ENCODE measurements at places on chromosomes 5 and 9. TPM values are rescaled to one million over a fixed set of nuclear protein-coding genes. Genes with fewer than 3 reads are reported as not detected.

GRCh38 chr9:21591221-21592062 is 109.3 kb upstream of the IFNE start:
- DNase-seq: peak; percentile 99

CCL21 gene
- total RNA-seq: not detected

DNA sequence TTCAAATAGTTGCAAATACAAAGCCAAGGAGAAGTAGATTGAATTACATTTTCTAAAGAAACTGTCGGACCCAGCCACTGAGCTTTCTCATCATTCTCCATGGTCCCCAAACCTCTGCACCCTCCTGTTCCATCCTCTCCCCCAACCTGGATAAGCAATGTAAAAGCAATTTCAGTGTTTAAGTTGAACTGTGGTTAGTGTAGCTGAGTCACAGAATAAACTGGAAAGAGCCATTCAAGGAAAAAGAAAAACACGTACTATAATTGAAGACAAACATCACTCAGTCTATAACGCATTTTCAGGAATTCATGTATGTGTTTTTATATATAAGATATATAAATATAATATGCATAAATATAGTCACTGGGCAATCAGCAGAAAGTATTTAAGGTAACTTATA is 54.1 kb upstream of the TMEM161B start:
- DNase-seq: no peak

BTNL9 gene
- total RNA-seq: not detected

DNA sequence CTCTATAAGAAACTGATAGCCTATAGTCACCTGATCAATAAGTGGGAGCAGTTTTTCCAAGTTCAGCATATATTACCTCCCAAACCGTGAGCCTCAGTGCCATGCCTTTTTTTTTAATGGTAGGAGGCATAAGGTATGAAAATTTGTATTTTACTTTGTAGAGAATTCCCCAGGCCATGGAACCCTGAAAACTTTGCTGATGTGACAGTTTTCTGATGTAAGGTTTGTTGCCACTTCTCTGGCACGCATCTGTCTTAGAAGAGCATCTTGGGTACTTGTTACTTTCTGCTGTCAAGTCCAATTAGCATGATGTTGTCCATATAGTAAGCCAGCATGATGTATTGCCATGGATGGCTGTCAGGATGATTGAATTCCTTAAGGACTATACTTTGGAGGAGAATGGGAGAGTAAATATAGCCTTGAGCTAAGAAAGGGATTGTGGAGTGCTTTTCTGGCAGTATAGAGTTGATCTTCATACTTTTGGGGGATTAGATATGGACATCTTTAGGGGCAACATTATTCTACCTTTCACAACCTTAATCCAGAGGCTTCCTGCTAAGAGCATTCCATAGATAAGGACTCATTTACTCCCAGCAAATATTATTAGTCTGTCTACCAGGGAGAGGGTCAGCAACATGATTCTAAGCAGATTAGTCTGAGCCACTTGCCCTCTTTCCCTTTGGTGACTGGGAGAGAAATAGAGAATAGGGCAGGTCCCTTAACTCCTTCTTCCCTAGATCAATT is 389.6 kb downstream of the YTHDC2 start:
- no peak for DNase-seq

DNA sequence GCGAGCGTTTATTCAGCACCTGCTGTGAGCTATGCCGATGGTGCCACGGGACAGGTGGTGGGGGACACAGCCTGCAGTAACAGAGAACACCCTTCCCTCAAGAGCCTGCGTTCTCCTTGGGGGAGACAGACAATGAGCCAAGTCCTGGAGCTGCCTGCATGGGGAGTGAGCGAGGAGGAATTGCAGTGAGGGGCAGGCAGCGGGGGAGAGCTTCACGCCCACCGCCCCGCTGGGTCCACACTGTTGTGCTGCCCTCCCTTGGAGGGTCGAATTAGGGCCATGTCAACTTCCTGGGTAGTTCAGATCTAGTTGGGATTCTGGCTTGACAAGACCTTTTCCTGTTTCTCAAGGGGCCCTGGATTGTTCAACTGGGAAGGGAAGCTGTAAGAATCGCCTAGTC is 55.5 kb upstream of the N4BP3 start:
- DNase-seq: no peak

DNA sequence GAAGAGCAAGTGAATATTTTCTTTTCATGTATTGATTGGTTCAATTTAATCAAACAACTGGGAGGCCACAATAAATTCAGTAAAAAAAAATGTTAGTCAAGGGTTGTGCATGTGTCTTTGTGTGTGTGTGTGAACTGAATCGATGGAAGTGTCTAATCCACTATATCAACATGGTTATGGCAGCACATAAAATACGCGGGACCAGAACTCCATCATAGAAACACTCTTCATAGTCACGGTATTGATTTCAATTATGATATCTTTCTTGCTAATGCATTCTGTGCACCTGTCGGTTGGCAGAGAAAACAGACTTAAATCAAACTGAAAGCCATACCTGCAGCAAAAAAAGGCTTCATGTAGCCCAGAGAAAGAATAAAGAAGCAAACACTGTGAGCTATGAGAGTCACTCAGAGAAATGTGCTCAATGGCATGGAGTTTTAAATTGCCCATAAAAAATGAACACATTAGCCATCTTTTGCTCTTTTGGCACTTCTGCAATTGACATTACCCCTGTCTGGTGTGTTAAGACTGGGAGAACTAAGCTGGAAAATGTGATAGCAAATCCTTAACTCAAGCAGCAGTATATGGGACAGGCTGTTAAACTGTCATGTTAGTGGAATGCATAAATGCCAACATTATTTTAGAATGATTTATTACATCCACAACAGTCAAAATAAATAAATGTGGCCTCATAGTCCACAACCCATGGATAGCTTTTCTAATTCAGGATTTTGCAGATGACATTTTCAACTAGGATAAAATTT is 642.4 kb upstream of the C9orf72 start:
- no peak for DNase-seq

CCNO gene
- 3.3 TPM for total RNA-seq

GPR151 gene
- total RNA-seq: not detected

GRCh38 chr5:136350343-136350742 is 15.0 kb downstream of the TRPC7 start:
- peak; percentile 3 for DNase-seq

- DNase-seq: peak; percentile 80
These were observed 102.5 kb downstream of the SREK1 start for GRCh38 chr5:66246608-66247007.

GRCh38 chr9:71706176-71706575 is 62.1 kb downstream of the CEMIP2 start:
- DNase-seq: no peak

DNA sequence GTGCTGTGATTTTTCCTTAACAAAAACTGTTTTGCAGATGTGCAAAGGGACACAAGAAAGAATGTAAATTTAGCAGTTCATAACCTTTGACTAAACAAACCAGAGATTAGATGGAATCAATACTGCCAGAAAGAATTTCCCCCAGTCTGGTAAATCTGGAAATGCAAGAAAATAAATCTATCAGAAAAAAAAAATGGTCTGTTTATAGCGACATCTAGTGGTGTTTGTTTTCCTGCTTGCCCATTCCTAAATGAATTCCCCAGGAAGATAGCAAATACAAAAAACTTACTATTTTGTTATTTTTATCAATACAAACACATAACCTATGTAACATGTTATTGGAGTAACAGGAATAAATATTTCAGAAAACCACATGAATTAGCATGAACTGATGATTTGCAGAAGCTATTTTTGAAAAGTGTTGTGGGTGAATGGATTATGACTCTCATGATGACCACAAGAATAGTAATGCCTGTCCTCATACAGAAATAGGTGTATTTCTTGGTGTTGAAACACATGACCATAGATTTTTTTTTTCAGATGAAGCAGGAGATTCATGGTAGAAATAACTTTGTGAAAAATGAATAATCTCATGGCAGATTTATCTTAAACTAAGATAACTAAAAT is 1703.8 kb downstream of the MAT2B start:
- peak; percentile 33 for DNase-seq

PHF24 gene
- total RNA-seq: not detected

GRCh38 chr5:157616785-157617184 is 35.5 kb downstream of the SOX30 start:
- no peak for DNase-seq

TXNDC8 gene
- not detected for total RNA-seq

- DNase-seq: peak; percentile 56
These were observed 92.6 kb downstream of the TLE4 start for GRCh38 chr9:79664375-79664831.

DNA sequence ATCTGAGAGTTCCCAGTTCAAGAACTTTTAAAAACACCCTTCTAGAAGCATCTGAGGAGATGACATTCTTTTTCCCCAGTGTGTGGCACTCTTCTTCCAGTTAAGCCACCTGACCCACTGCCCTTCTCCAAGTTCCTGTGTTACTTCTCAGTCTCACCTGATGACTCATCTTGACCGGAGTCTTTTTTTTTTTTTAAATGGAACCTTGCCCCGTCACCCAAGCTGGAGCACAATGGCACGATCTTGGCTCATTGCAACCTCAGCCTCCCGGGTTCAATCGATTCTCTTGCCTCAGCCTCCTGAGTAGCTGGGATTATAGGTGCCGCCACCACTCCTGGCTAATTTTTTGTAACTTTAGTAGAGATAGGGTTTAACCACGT is 224.1 kb upstream of the DAB2 start:
- peak; percentile 43 for DNase-seq

IFNK gene
- not detected for total RNA-seq

DNA sequence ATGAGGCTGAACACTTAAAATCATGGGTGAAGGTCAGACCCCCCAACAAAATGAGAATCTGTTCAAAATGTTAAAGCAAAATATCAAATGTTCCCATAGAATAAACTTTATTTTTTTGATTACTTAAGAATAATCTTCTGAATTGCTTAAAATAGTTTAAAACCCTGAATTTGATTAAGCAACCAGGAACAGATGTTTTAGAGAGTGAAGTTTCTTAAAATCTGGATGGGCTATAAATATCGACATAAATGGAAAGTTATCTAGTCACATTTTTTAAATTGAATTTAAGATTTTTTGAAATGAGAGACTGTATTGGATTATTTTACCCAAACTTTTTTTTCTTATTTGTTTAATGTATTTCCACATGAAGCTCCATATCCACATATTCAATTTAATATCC is 98.5 kb downstream of the ADAMTS12 start:
- DNase-seq: no peak

DNA sequence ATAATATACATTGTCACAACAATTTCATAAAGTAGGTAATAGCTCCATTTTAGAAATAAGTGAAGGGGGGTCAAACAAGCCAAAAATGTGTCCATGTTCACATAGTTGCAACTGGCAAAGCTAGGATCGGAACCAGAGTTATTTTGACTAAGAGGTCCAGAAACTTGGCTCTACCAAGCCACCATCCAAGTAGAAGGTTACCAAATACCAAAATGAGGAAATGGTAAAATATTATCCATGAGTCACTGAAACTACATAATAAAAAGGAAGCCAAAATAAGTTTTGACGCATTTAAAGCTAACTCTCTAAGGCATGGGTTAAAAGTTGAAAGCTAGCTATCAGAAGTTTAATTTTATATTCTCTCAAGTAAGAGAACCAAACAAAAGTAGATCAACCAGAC is 886.9 kb upstream of the DMAC1 start:
- no peak for DNase-seq

SPINK13 gene
- total RNA-seq: not detected

OMD gene
- total RNA-seq: not detected

GABRA6 gene
- total RNA-seq: not detected

DNA sequence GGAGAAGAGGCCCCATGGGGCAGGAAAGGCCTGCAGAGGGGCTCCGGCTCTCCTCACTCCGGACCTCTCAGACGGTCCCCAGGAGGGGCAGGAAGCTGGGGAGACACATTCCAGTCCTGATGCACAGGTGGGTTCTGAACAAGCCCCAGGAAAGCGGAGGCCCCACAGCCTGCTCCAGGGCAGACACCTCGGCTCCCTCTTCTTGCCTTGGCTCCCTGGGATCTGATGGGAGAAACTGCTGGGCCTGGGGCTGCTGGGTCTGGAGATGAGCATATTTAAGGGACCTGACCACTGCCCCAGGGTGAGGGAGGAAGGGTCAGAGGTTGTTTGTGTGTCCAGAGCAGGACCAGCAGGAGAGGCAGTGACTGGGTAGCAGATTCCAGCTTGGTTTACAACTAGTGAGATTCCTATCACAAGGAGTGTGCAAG is 1.2 kb downstream of the CORO2A start:
- no peak for DNase-seq

- no peak for DNase-seq
These were observed 46.5 kb downstream of the IRF1 start for GRCh38 chr5:132444061-132444460.

- DNase-seq: no peak
These were observed 291.9 kb downstream of the ASTN2 start for GRCh38 chr9:117122953-117123352.

DNA sequence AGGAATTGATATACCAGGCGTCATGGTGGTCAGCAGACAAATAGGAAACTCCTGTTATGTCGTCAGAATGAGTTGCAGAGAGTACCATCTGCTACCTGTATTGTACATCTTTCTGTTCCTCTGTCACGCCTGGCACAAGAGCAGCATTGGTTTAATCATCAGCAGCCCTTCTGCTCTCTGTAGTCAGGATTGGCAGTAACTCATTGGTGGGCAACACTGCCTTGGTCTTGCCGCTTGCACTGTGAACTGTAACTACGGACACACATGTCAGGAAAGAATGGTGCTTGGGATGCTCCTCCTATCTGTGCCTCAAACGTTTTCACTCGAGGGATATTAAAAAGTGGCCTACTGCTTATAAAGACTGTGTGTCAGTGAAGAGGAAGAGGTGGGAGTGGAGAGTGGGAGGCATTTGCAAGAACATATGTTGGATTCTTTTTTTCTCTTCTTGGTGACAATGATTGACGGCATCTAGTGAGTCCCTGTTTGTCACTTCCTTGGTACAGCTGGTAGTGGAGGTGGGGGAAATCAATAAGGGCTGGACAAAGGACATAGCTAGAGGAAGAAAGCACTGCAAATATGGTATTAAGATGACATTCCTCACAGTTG is 76.6 kb downstream of the F2RL2 start:
- DNase-seq: no peak

- peak; percentile 45 for DNase-seq
These were observed 25.3 kb upstream of the LRRTM2 start for GRCh38 chr5:138900281-138900965.

DNA sequence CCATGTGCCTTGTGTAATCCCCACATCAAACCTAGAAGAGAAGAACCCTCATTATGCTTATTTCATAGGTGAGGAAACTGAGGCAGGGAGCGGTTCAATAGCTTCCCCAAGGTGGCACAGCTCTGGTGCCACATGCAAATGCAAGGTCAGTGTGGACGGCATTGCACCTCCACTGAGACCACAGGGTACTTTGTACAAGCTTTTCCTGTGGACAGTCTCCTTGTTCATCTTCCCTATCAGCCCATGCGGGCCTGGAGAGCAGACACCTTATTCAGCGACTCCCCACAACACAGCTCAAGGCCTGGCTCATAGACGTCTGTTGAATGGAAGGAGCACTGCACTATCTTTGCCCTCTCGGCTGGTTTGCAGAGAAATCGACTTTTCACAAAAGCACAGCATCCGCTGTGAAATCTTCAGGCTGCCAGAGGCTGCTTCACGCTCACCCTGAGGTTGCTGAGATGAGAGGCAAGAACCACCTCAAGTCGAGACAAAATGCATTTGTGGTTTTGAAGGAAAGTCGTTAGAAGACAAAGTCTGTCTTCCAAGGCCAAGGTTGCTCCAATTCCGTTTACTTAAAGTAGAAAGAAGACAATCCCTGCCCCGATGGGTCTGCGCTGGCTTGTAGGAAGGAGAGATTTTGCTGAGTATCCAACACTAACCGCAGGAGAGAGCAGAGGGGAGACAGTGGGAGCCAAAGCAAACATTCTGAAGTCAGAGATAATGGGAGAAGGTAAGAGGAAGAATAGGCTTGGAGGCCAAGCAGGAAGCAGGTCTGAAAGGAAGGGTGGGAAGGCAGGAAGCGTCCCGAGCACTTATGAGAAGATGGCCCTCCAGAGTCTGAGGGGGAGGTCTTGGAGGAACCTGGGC is 34.2 kb upstream of the STRBP start:
- no peak for DNase-seq

KIF20A gene
- 26.0 TPM for total RNA-seq
